ENCODE measurements at places on chromosomes 13 and 19.

GRCh38 chr13:52617070-52618060 lies 24.9 kb upstream of the HNRNPA1L2 start:
- DNase-seq: peak; percentile 84

DNA sequence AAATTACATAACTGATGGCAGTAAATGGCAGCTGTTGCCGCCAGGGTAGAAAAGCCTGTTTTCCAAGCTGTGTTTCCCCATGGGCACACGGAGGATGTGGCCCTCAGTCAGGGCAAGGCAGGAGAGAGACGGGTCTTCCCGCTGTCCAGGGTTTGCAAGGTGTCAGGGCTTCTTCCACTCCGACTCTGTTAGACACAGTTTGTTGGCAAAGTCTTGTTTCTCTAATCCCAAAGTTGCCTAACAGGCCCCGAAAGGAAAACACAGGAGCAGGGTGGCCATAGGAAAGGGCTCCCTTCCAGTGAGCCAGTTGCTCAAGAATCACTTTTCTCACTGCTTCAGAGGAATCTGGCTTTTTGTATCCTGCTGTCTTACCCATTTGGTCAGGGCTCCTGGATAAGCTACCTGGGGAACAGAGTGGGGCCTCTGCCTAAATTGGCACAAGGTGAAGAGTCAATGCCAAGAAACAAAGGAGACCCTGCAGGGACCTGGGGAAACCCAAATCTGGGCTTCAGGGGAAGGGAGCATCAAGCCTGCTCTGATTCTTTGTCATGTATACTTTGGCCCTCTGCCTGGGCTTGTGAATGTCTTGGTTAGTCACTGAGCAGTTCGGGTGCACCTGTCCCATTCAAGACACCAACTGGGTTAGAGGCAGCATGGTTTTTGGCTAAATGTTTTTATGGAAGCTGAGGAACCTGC lies 29.0 kb upstream of the CXCL17 start:
- no peak for DNase-seq

DNA sequence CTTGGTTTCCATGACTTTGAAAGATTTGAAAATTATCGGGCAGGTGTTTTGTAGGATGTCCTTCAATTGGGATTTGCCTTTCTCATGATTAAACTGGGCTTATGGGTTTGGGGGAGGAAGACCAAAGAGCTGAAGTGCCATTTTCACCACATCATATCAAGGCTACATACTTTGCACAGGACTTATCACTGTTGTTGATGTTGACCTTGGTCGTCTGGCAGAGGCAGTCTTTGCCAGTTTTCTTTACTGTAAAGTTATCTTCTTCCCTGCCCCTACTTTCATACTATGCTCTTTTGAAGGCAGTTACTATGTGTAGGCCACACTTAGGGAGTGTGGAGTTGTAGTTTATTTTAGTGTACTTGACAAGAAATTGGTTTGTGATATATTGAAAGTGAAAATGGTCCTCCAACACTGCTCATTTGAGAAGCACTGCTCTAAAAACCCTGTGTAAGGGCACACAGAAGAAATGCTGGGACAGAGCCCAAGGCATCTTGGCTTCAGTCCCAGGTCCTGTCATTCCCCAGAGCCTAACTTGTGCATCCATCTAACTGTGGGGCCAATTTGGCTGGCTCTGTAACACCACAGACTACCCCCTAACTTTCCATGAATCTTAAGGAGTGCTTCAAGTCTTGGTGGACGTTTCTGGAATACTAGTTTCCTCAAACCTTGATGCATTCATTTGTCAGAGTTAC lies 384.9 kb downstream of the KCNRG start:
- DNase-seq: peak; percentile 84

DNA sequence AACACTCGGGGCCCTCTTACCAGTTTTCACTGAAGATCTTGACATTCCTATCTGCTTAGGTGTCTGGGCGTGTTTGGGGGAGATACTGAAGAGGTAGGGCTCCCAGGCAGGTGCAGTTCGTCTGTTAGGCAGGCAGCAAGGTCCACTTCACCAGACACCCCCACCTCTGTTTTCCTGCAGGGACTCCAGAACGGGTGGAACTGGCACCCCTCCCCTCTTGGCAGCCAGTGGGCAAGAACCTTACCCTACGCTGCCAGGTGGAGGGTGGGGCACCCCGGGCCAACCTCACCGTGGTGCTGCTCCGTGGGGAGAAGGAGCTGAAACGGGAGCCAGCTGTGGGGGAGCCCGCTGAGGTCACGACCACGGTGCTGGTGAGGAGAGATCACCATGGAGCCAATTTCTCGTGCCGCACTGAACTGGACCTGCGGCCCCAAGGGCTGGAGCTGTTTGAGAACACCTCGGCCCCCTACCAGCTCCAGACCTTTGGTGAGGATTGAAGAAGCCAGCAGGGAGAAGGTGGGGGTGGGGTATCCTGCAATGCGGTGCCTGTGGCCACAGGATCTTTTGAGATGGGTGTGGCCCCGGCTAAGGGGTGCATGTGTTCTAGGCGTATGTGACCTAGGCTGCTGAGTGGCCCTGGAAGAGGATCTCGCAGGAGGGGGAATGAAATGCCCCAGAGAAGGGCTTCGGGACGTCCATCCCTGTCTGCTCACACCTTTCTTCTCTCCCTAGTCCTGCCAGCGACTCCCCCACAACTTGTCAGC lies 3.3 kb upstream of the ICAM4 start:
- no peak for DNase-seq

DNA sequence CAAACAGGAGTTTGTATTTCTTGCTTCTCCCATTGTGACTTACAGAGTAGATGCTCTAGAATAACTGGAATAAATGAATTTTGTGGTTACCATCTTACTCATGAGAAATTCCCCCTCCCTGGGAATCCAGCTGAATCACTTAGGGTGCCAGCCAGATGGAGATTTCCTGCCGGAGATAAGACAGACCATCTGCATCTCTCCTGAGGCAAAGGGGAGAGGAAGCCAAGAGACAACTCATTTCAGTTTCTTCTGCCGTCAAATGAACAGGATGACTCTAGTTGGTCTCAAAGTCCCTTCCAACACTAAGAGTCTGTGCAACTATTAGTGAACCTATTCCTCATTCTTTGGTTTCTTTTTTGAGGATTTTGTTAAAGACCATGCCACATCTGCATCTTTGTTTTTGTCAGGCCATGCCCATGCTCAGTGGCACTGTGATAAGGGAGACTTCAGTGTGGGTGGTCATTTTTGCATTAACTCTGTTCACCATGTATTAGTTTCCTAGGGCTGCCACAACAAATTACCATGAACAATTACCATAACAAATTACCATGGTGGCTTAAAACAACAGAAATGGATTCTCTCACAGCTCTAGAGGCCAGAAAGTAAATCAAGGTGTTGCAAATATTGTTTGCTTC lies 112.8 kb downstream of the NDFIP2 start:
- no peak for DNase-seq

DNA sequence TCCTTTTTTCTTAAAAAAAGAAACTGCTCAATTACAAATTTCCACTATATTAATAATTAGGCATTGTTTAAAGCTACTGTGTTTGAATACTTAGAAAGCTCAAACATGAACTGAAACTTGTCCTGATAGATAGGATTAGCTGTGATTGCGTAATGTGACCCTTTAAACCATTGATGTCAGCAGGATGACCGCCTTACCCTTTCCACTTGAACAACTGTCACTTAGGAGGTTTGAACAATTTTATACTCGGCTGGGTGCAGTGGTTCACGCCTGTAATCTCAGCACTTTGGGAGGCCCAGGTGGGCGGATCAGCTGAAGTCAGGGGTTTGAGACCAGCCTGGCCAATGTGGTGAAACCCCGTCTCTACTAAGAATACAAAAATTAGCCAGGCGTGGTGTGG lies 2.9 kb downstream of the LAMP1 start:
- DNase-seq: peak; percentile 6

GRCh38 chr13:48175185-48175584 lies 57.8 kb upstream of the ITM2B start:
- DNase-seq: no peak

GRCh38 chr13:50831512-50831911 lies 12.0 kb downstream of the DLEU7 start:
- DNase-seq: no peak

DNA sequence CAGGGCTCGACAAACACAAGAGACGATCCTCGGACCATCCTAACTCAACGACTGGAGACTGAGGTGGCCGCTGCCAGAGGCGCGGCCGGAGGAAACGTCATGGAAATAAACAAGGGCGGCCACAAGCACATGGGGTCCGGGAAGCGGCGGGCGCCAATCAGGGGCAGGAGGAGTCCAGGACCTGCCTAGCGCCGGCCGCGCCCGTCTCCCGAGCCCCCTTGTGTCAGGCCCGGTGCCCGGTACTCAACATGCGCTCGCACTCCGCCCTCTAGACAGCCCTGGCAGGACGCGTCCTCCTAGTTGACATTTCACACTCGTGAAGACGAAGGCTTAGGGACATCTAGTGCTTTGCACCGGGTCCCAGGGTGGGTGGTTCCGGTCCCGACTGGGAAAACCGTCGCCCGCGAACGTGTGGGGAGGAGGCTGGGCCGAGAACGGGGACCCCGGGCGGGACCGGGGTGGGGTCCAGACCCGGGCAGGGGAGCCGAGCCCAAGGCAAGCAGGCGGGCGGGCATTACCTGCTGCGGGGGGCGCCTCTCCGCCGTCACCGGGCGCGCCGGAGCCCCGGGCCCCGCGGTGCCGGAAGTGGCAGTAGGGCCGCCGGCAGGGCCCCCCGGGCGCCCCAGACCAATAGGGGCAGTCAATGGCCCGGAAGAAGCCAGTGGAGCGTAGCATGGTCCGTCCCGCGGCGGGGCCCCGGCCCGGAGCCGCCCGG lies 442 bp downstream of the REXO1 start:
- no peak for DNase-seq

DNA sequence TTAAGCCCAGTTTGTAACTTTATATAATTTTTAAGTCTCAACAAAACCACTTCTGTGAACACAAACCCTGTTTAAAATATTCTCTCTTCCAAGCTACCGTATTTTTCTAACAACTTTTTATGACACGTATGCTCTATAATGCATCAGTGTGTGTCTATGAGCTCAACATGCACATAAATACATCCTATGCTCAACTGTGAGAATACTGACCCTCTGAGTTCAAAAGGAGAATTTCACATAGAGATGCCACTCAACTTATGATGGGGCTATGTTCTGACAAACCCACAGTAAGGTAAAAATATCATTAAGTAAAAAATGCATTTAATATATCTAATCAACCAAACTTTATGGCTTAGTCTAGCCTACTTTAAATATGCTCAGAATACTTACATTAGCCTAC lies 1139.7 kb upstream of the SPRY2 start:
- DNase-seq: peak; percentile 10

GRCh38 chr13:29847501-29847983 lies 2.9 kb downstream of the UBL3 start:
- DNase-seq: peak; percentile 74

DNA sequence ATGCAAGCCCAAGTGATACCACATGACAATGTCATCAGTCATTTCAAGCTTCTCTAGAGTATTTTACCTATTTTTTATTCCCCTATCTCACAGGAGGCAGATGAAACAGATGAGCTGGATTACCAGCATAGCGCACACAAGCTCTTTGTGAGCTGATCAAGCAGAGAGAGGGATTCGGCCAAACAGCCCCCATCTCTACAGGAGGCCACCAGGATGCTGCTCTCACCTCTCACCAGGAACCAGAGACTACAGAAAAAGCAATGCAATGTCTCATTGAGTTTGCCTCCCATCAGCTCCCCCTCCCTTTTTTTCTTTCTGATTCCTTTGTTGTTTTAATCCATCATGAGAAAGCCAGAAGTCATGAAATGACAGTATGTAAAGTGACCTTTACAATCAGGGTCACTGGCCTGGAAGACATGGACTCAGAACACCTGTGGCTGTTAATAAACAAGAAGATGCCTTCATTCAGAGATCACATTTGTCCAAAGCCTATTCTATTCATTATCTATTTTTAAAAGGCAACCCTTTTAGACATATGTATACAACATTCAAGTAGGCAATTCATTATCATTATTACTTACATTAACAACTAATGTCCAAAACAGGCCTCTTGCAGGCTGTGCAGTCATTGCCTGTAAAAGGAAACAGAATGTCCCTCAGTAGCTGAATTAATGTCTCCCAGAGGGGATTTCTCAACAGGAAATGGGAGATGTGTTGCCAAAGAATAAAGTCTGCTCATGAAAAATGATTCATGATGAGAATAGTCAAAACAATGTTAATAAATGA lies 656.6 kb downstream of the TBC1D4 start:
- no peak for DNase-seq

DNA sequence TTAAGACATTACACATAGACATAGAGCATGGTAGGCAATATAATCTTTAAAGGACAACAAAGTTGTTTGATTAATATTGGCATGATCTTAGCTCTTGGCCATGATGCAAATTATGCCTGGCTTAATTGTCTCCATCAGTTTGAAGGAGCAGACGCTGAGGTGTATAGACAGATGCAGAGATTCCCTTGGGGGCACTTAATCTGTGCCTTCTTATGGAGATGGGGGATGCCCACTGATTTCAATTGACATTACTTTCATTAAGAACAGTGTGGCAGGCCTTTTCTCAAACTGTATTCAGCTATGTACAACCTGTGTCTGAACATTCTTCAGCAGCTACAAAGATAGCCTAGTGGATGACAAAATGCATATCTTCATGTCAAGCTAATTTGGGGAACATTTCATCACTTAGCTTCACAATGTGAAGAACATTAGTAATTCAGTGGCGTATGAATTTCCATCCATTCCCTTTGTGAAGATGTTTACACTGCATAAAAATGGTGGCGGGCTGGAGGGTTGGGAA lies 85.3 kb upstream of the MYCBP2 start:
- no peak for DNase-seq

- no peak for DNase-seq
Observed at GRCh38 chr13:105153611-105154010, 1381.9 kb downstream of the EFNB2 start.

GRCh38 chr19:49282184-49282583 lies 42.8 kb downstream of the SLC6A16 start:
- no peak for DNase-seq

DNA sequence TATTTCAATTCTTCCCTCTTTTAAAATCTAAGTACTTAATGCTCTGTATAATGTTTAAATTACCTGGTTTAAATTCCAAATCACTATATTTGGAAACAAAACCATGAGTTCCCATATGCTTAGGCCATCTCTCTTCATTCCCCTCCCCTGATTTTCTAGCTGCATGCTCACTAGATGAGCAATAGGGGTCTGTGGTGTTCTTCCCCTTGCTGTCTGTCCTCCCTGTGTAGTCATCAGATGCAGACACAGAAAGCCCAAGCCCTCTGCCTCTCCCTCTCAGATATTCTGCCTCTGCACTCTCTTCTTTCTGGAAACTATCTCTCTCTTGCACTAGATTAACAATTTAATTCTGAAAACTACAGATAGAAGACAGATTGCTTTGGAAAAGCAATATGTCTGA lies 1730.2 kb downstream of the OLFM4 start:
- no peak for DNase-seq

All from midbrain (tissue), 1 donor.